NB4 (cell line): ENCODE measurements at places on chromosomes 3 and 15.

DNA sequence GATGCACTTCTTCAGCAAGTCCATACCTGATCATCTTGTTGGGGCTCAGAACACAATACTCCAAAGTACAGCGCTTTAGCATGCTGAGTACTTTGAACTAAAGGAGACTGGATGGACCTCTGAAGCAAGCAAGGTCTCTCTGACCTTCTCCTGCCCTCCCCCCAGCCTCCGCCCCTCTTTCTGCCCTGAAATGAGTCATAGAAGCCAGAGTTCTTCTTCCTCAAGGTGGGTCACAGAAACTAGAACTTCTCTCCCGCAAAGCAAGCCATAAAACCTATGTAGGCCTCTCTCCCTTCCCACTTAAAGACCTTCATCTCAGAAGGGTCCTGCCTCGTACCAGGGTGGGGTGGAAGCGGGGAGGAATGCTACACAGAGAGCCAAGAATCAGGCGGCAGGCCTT lies 230.5 kb upstream of the PROK2 start:
- peak; percentile 12 for DNase-seq

DNA sequence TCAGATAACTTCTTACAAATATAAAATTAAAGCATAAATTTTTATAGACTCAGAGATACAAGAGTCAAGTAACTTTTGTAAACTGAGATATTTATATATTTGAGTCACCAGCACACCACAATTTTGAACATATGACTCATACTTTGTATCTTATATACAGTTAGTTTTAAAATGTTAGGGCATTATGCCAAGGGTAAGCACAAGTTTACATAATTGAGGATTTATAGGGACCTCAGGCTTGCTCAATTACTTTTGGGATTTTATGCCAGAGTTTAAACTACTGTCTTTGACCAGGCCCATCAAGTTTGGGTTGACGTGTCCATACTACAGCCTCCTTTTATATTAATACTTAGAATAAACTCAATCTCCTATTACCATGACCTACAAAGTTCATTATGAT lies 7.4 kb upstream of the FGF7 start:
- DNase-seq, result no peak

DNA sequence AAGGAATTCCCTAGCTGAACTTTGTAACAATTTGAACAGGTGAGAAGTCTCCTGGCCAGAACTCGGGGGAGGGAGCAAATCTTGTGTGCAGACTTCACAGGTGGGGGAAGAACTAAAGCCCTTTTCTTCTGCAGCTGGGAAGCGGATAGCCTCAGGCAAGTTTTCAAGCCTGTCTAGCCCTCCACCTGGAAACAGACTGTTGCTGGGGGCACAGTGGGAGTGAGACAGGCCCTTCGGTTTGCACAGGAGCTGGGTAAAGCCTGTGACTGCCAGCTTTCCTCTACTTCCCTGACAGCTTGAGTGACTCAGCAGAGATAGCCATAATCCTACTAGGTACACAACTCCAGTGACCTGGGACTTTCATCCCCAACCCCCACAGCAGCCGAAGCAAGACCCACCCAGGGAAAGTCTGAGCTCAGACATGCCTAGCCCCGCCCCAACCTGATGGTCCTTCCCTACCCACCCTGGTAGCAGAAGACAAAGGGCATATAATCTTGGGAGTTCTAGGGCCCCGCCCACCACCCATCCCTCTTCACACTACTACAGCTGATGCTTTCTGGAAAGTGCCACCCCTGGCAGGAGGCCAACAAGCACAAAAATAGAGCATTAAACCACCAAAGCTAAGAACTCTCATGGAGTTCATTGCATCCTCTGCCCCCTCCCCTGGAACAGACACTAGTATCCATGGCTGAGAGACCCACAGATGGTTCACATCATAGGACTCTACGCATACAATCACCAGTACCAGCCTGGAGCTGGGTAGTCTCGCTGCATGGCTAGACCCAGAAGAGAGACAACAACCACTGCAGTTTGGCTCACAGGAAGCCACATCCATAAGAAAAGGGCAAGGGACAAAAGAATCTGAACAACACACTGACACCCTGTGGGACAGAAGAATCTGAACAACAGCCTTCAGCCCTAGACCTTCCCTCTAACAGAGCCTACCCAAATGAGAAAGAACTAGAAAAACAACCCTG lies 479.0 kb downstream of the RAP2B start:
- DNase-seq, result no peak

GRCh38 chr3:131591394-131592014 lies 88.7 kb upstream of the MRPL3 start:
- DNase-seq, result no peak

DNA sequence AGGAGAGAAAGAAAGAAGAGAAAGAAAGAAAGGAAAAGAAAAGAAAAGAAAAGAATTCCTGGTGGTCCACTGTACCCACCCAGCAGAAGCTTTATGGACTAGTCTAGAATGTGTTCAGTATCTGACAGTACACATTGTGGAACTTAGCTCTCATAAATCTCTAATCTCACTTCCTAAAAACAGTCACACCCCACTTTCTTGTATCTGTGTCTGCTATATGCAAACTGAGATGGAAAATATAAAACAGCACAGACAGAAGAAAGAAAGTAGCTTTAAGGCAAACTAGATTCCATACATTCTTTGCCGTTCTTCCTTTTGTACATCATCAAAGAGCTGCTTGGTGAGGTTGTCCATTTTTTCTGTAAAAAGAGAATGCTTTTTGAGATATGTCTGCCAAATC lies 41.1 kb upstream of the GNB5 start:
- no peak for DNase-seq

DNA sequence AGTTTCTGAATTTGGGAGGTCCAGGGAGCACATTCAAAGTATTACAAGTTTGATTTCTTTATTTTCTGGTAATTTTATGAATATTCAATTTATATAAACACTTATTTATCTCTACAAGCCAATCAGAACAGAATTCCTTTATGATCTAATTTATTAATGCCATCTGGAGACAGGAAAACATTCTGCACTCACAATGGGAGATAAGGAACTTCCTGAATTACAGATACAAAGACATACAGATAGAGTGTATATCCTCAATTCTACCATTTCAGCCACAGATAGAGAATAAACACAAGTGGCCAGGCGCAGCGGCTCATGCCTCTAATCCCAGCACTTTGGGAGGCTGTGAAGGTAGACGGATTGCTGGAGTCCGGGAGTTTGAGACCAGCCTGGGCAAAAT lies 86.0 kb downstream of the IQCH start:
- DNase-seq, result no peak

GRCh38 chr15:55736756-55737155 lies 6.2 kb downstream of the PRTG start:
- no peak for DNase-seq
